Esophagus squamous epithelium (tissue), 5 donors: ENCODE measurements at places on chromosomes 16 and 17.

DNA sequence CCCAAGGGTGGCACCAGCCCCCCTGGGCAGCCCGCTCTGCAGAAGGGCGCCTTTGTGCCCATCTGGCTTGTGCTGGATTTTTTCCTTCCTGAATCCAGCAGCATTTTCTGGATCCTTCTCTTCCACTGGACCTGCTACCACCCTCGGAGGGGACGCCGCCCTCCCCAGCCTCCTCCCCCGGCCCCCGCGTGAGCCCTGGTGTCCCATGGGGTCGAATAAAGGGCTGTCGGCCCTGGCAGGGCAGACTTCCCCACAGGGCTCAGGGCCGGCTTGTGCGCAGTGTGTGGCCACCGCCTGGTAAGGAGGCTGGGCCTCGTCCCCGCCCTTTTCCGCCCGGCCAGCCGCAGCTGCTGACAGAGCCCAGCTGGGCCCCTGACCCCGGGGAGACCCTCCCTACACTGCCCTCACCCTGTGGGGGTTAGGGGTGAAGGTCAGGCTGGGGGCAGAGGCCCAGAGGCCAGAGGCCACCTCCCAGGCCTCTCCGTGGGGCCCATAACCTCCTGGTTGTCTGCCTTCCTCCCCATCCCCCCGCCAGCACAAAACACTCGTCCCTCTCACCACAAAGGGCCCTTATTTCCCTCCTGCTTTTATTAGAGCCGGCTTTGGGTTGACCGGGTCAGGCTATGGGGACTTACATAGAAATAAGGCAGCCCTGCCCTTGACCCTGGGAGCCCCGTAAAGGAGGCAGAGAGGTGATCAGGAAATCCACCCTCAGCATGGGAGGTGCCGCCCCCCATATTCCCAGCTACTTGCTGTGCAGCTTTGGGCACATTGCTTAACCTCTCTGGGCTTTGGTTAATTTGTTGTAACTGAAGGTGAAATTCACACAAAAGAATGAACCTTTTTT, 179.3 kb upstream of the CIBAR2 start:
- no peak for DNase-seq

DNA sequence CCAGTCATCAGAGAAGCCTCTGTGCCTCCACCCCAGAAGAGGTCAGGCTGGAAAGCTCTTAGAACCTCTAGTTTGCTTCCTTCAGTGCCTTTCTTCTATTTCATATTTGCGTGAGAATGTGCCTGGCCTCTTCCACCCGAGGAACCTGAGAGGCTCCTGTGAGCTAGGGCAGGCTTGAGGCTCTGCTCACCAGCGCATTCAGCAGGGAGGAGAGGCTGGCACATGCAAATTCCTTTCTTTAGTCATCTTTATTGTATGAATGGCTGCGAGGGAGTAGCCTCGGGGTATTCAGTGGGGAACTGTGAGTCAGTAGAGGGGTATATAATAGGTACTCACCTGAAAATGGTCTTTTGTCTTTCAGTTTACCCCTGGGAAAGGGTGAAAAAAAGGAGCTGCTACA, 268.3 kb downstream of the ABCC12 start:
- no peak for DNase-seq

GRCh38 chr17:69179227-69179952, 37.7 kb upstream of the ABCA6 start:
- DNase-seq, result no peak

DNA sequence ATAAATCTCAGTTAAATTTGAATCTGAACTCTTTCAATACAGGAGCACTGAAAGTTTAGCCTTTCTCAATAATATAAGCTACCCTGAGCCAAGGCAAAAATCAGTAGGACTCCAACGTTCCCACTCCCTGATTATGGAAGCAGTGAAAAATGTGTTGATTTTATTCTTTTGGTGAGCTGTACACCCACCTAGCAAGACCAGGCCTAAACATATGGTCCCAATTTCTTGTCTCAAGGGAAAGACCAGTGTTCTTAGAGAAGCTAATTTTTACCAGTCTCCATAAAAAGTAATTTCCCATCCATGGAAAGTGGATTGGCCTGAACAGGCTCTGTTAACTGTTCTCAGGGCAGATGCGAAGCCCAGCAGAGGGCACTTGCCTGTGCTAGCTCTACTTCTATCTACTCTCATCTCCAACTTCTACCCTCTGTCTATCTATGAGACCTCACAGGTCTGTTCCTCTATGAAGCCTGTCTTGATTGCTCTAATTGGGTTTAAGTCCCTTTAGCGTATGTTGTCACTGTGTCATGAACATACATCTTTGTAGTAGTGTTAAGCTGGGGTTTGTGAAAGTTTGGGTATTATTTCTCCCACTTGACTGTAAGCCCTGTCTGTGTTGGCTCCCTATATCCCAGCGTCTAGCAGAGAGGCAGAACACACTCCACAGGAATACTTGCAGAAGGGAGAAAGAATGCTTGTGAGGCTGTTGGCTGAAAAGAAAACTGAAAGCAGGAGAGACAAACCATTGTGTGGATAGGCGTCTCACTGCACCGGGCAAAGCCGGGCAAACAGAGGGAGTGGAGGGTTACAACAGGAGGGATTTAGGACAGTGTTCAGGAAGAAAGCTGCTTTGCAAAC, 167.1 kb upstream of the MAF start:
- no peak for DNase-seq

GRCh38 chr17:31686495-31686894, 172.5 kb downstream of the COPRS start:
- no peak for DNase-seq

DNA sequence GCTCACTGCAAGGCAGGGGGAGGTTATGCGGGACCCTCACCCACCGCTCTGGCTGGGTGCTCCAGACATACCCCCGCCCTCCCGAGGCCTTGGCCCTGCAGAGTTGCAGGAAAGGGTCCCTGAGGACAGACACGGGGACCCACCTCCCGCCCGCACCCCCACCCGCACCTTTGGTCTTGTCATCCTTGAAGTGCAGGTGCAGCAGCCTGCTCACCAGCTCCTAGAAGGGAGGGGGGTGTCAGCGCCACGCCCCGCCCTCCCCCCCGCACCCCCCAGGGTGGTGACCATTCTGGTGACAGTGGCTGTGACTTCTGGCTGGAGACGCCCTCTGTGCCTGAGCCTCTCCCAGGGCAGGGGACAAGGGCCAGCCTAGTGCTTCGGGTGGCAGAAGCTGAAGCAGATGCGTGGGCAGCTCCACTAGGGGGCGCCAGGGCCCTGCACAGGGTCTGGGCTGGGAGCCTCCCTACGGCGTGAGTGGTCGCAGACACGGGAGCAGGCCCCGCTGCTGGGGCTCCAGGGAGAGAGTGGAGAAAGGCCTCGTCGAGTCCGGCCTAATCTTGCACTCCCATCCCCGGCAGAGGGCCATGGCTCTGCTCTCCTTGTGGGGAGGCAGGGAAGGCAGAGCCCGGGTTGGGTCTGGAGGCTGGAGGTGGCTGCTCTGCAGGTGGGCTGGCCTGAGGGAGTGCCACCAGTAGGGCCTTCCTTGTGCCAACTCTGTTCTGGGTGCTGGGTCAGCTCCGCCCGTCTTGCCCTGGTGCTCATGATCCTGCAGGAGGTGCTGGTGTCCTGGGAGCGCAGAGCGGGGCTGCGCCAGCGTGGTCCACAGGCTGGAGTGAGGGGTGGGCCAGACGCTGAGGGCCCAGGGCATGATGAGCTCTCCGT, 2.7 kb downstream of the CENPX start:
- DNase-seq, result no peak

DNA sequence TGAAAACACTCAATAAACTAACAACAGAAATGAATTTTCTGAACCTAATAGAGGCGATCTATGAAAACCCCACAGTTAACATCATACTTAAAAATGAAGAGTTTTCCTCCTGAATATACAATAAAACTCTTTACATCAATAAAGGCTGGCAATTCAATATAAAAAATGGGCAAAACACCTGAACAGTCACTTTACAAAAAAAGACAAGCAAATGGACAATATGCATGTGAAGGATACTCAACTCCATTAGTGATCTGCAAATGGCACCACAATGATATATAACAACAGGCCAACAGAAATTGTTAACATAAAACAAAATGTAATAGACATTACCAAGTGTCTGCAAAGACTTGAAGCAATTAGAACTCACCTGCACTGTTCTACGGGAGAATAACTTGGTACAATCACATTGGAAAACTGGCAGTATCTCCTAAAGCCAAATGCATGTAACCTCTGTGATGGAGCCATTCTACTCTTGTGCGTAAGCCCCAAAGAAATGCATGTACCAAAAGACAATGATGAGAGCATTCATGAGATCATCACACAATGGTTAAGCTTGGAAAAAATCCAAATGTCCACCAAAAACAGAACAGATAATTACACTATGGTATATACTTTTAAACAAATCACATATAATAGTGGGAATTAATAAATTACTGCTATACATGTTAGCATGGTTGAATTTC, 433.4 kb upstream of the MAF start:
- DNase-seq, result no peak

DNA sequence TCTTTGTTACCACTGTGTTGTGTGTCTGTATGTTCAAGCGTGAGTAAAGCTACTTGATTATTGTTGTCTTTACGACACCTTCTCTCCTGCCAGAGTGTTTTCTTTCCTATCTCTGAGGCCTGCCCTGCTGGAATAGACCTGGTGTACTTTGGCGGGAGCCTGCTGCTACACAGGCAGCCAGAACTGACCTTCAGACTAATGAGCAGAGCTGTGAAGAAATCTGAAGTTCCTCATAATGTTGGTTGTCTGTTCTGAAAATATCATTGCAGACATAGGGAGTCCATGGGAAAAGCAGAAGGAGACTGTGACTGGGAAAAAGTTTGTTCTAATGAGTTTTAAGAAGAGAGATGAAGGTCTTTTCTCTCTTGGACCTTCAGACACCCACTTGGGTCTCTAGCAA, 9.8 kb downstream of the RHOT1 start:
- no peak for DNase-seq
